ENCODE measurements at places on chromosomes 1 and 21. TPM values are rescaled to one million over a fixed set of nuclear protein-coding genes. Genes with fewer than 3 reads are reported as not detected.

DNA sequence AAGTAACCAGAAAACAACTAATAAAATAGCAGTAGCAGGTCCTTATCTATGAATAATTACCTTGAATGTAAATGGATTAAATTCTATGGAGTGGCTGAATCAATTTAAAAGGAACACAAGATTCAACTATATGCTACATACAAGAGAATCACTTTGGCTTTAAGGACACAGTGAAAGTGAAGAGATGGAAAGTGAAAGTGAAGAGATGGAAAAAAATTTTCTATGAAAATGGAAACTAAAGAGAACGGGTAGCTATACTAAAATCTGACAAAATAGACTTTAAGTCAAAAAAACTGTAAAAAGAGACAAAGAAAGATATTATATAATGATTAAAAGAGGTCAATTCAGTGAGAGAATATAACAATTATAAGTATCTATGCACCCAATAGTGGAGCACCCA lies 54.7 kb downstream of the C1orf185 start:
- ATAC-seq, result no peak

Gene FAM43B
- not detected for total RNA-seq

DNA sequence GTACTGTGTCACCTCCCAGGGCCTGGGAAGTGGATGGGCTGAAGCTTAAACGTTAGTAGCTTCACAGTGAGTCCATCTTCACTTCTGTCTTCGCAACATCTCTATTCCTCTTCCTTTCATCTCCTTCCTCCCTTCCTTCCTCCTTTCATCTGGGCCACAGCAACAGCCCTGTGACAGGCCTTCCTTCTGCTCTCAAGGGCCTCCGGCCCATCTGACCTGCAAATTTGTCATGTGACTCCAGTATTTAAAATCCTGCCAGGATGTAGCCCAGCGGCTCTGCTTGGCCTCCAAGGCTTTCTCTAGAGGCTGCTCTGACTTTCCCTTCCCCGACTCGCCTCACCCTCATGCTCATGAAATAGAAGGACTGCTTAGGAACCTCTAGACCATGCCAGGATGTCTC lies 10.9 kb upstream of the BATF3 start:
- no peak for ATAC-seq

- ATAC-seq, result no peak
These were observed 34.6 kb downstream of the C8B start for GRCh38 chr1:56931211-56931610.

DNA sequence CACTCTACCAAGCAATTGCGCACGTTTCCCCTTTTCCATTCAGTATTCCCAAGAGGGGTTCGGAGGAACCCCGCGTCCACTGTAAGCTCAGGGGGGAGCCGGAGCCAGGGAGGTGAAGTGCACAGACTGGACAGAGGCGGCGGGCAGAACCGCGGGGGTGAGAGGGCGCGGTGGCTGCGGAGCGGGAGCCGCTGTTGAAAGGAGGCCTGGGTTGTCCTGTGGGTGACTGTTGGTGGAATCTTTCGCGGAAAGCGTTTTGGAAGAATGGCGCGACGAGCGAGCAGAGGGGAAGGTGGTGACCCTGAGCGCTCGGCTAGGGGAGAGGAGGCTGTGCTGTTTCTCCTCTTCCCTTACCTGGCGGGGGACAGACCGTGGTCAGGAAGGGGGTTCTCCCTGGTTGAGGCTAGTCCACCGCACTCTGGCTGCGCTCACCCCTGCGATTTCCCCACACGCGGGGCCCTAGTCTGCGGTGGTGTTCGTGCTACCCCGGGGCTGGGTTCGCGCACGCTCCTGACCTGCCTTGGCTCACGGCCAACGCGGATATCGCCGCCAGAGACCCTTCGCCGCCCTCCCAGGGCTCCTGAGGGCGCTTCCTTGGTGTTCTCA lies 92.8 kb downstream of the PRKAB2 start:
- no peak for ATAC-seq

Gene OR2T1
- not detected for total RNA-seq

GRCh38 chr1:227919906-227920305 lies 27.8 kb downstream of the WNT9A start:
- no peak for ATAC-seq

Gene EPS8L3
- total RNA-seq, result not detected

- no peak for ATAC-seq
These were observed 15.3 kb downstream of the TOMM20 start for GRCh38 chr1:235113183-235113917.

GRCh38 chr1:221548942-221549341 lies 192.9 kb downstream of the DUSP10 start:
- ATAC-seq, result no peak

DNA sequence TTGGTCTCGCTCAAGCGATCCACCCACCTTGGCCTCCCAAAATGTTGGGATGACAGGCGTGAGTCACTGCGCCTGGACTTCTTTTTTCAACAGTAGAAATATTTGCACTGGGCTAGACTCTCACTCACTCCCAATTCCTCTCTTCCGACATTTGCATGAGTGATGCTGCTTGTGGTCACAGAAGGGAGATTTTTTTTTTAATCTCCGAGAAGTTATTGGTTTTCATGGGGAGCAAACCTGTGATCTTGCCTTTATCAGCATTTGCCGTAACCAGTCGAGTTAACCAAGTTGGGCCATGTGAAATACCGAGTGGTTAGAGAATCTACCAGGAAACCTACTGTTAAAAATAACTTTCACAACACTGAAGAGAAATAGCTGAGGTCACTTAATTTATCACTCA lies 21.1 kb downstream of the ERG start:
- no peak for ATAC-seq

GRCh38 chr1:206685769-206686477 lies 1.2 kb downstream of the MAPKAPK2 start:
- peak; percentile 74 for ATAC-seq

DNA sequence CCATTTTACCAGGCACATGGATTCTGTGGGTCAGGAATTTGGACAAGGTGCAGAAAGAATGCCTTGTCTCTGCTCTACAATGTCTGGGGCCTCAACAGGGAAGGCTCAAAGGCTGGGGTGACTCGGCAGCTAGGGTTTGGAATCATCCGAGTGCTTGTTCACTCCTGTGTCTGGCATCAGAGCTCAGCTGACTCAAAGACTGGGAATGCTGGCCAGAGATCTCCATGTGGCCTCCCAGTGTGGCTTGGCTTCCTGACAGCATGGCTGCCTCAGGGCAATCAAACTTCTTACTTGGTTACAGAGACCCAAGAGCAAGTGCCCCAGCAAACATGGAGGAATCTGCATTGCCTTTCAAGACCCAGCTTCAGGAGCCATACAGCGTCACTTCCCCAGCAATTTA lies 110.5 kb downstream of the TOMM20 start:
- ATAC-seq, result no peak

Gene CNIH4
- total RNA-seq, result 44.8 TPM

Gene TDRD5
- total RNA-seq, result not detected

Gene CCDC17
- 4.7 TPM for total RNA-seq

Gene CHRNB2
- 0.05 TPM for total RNA-seq

- ATAC-seq, result no peak
These were observed 20.7 kb downstream of the PHC2 start for GRCh38 chr1:33410091-33410701.

DNA sequence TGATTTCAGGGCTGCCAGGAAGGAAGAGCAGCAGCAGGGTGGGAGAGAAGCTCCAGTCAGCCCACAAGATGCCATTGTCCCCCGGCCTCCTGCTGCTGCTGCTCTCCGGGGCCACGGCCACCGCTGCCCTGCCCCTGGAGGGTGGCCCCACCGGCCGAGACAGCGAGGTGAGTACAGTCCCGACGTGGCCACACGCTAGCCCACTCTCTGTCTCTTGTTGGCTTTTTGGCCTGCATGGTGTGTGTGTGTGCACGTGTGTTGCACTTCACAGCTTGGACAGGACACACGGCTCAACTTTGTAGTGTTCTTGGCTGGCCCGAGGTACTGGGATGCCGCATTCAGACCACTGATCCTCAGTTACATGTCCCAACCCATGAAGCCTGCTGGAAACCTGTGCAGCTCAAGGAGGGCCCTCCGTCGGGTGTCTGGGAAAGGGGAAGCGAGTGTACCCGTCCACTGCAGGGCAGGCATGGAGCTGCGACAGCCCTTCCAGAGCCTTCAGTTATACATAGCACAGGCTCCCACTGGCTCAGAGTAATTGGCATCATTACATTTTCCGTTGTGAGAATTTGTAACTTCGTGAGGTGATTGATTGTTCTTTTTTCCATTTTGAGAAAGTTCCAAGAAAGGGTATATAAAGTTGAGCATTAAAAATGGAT lies 454 bp downstream of the CORT start:
- ATAC-seq, result no peak

GRCh38 chr21:15206514-15206913 lies 141.7 kb upstream of the NRIP1 start:
- no peak for ATAC-seq

DNA sequence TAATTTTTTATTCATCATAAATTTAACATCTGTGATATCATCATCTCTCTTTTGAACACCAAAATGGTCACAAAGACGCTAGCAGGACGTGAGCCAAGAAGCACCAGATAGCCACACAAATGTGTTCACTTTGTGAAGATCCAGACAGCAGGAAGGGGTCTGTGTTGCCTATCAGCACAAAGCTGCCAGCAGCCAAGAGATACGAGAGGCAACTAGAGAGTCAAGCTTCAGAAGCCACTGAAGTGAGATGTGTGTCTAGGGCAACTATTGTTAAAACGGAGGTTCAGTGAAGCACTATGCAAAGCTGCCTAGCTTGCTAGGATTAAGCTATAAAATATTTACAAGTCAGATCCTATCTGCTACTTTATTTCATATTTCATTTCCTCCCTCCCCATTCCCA lies 45.3 kb downstream of the NDC1 start:
- no peak for ATAC-seq

DNA sequence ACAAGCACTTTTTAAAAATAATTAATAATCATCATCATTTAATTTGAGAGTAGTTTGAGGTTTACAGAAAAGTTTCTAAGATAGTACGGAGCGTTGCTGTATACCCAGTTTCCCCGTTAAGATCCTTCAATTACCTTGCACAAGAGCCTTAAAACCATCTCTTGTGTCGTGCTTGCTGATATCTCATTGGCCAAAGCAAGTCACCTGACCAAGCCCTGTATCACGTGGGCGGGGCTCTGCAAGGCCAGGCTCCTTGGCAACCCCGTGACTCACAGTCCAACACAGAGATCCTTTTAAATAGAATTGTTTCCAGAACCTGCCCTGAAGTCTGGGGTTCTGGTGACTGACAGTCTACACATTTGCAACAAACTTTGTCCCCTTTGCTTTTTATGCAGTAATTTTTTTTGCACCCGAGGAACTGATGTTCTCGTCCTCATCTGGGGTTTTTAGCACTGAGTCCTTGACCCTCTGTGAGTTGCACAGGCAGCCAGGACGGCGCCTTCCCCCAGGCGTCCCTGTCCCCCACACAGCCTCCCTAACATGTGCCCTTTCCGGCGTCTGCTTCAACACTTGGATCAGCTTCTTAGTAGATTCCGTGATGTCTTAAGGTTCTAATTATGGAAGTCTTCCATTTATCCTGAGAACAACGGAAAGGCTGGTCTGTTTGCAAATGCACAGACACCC lies 183.3 kb upstream of the TMEM51 start:
- no peak for ATAC-seq

Gene HSF2BP
- total RNA-seq, result 1.0 TPM

Gene SLC26A9
- total RNA-seq, result not detected

GRCh38 chr1:234519506-234519905 lies 40.5 kb upstream of the TARBP1 start:
- ATAC-seq, result no peak

GRCh38 chr1:36352910-36353878 lies 29.7 kb upstream of the EVA1B start:
- no peak for ATAC-seq

GRCh38 chr1:109084563-109085517 lies 5.7 kb upstream of the TMEM167B start:
- ATAC-seq, result peak; percentile 63

Gene KLF18
- total RNA-seq, result not detected

Gene PLEKHN1
- total RNA-seq, result 2.8 TPM

DNA sequence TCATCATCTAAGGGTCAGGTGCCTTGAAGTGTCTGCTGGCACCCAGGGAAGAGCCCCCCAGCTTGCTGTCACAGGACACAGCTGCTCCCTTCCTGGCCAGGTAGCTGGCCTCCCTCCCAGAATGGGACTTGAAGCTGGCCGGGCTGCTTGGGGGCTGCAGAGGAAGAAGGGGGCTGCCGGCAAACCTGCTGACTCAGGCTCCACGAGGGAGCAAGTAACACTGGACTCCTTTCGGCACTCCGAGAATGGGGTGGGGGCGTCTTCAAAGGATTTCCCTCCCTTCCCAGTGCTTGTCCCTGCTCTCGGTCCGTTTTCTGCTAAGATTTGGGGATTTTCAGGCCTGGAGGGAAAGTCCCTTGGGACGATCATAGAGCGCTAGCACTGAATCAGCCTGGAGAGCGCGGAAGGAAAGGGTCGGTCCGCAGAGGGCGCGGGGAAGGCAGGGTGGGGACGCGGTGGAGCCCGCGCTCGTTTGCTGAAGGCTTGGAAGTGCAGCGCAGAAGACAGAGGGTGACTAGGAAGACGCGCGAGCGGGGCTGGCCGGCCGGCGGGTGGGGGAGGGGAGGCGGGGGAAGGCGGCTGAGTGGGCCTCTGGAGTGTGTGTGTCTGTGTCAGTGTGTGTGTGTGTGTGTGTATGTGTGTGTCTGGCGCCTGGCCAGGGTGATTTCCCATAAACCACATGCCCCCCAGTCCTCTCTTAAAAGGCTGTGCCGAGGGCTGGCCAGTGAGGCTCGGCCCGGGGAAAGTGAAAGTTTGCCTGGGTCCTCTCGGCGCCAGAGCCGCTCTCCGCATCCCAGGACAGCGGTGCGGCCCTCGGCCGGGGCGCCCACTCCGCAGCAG lies at the start of gene CSF1:
TSS of gene CSF1 (plus strand) at position 727 of the 840 bp plus-strand sequence. CDS start 175 bp downstream, outside the sequence.
- ATAC-seq, result peak; percentile 59

Gene CD48
- total RNA-seq, result 151 TPM

DNA sequence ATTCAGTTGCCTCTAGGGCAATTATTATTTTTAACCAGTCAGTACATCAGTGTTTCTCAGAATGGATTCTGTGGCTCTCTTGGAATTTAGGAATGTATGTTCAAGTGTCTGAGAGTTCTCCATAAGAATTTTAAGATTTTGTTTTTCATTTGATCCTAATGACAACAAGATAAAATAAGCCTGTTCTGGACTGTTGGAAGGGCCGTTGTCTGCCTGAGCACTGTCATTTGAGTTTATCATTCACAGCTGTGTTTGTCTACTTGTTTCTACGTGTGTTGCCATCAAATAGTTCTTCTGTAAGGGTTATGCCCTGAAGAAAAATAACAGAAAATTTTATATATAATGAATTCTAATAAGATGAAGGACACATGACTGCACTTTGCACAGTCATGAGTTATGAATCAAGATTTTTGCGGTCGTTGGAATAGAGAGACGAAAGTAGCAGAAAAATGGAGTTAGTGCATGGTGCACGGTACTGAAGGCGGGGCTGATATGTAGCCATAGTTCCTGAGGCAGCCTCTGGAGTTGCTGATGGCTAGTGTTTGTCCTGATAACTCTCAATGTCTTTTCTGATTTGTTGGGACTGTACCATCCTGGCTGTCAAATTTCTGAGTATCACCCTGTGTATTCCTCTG lies 92.5 kb downstream of the NOS1AP start:
- ATAC-seq, result no peak

- ATAC-seq, result no peak
These were observed 85.0 kb upstream of the LYST start for GRCh38 chr1:235951661-235952060.

- ATAC-seq, result no peak
These were observed 513.0 kb downstream of the PTPRU start for GRCh38 chr1:29749024-29749945.

- ATAC-seq, result no peak
These were observed 143.8 kb downstream of the TGFB2 start for GRCh38 chr1:218488986-218489385.

All from activated T-helper 17 cell treated with anti-CD3 and anti-CD28 coated beads, Interleukin-2, amount 50 U/mL, for 72 hours (primary cell).